ENCODE measurements at places on chromosomes 6 and 20.

DNA sequence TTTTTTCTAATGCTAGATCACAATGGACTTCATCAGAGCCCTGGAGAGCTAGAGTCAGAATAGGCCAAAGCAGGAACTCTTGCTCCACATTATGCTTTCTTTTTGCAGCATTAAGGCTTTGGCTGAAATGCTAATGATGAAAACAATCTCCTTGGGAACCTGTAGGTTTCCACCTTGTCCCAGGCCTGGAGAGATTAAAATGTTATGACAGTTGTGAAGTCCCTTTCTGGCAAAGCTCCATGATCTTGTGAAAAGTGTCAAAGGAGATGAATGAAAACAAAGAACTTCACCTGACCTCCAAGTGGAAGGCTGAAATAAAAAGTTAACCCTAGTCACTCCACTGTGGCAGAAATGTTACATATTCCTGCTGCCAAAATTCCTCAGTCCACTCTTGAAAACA lies 64.0 kb upstream of the LRRC1 start:
- DNase-seq = no peak

- no peak for DNase-seq
Observed at GRCh38 chr20:46756419-46756818, 47.0 kb downstream of the SLC2A10 start.

DNA sequence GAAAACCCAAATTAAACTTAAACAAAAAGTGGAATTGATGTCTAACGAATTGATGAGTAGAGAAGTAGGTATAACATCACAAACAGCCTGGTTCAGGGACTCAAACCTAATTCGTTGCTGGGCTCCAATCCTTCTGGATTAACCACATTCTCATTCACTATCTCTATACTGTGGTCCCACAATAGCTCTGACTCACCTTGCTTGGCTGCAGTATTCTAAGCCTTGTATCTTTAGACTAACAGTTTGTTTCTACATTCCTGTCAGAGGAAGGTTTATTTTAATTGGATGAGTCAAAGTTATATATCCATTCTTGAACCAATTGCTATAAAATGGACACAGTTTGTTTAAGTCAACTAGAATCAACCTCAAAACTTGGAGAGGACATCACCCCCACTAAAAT lies 530.5 kb upstream of the PTCHD4 start:
- no peak for DNase-seq

DNA sequence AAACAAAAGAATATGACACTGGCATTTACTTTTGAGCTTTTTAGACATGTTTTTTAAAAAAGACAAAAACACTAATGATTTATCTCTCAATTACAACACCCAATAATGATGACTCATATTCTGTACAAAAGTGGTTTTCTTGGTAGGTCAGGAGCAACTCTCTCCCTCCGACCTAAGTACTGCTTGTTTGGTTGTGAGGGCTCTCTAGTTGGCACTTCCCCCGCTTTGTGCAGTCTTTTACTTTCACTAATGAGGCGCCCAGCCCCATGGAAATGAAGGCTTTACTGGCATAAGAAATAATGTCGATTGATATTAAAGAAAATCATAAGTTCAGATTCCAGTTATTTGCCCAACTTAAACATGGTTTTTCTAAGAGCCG lies 1.3 kb downstream of the KPNA5 start:
- DNase-seq = no peak
